ENCODE measurements at places on chromosomes 4 and X.

DNA sequence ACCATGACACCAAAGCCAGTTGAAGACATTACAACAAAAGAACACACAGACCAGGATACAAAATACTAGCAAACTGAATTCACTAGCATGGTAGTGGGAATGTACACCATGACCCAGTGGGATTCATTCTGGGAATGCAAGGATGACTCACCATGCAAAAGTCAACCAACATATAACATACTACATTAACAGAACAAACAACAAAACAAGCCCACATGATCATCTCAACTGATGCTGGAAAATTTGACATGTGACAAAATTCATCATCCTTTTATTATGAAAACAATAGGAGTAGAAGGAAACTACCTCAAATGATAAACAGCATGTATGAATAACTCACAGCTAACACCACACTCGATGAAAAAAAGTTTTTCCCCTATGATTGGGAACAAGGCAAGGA lies 190.2 kb downstream of the DCLK2 start:
- no peak for DNase-seq

- DNase-seq = no peak
Measured at GRCh38 chrX:79325263-79325958, 41.7 kb downstream of the ITM2A start.

DNA sequence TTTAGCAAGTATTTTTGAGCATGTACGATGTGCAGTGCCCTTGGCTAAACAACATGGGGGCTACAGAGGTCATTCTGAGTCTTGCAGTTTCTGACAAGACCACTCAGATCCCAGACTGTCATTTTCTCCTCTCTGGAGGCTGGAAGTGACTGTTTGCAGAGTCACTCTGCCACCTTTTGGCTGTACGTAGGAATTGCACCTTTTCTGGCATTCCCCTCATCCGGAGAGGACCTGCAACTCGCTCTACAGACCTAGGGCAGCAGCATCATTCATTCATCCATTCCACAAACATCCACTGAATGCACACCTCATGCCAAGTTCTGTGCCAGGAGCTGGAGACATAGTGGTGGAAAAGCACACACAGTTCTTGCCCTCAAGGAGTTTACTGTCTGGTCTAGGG lies 160.4 kb upstream of the GPR101 start:
- no peak for DNase-seq

- DNase-seq = no peak
Measured at GRCh38 chr4:169144061-169144600, 126.6 kb downstream of the SH3RF1 start.

- no peak for DNase-seq
Measured at GRCh38 chrX:41308884-41309647, 24.9 kb upstream of the DDX3X start.

DNA sequence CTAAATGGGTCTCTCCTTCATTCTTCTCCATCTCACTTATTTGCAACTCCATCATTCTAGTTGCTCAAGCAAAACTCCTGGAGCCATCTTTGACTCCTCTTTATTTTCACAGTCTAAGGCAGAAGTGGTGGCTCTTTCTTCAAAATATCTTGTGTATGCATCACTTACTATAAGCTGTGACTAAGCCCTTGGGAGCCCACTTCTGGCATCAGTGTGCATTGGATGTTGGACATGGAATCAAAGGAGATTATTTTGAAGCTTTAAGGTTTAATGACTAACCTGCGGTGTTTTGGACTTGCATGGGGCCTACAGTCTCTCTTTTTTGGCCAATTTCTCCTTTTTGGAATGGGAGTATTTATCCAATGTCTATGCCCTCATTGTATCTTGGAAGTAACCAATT lies 276.8 kb downstream of the SPOCK3 start:
- no peak for DNase-seq

GRCh38 chr4:78100060-78100459 lies 42.9 kb downstream of the FRAS1 start:
- DNase-seq = no peak
